ENCODE measurements at places on chromosomes 1 and 21.

- no peak for DNase-seq
Observed at GRCh38 chr1:44941424-44942324, 44.7 kb downstream of the EIF2B3 start.

DNA sequence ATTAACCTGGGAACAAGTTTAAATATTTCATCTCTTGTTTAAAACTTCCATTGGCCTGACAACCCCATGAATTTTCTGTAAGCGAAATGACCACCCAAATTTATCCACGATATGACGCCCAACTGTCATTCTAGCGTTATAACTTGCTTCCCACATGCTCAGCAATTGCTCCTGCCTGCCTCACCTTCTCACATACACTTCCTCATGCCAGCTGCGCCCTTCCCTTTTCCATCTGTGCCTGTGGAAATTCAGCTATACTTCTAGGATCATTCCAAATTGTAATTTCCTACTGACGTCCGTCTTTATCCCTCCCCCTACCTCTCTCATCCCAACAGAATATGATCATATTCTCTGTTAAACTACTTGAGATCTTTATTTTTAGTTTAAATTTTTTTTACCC lies 248.0 kb downstream of the RGS7 start:
- no peak for DNase-seq

GRCh38 chr21:43575473-43575844 lies 83.8 kb downstream of the HSF2BP start:
- DNase-seq, result no peak

GRCh38 chr1:58884706-58885661 lies 101.1 kb upstream of the JUN start:
- no peak for DNase-seq

- no peak for DNase-seq
Observed at GRCh38 chr1:171112119-171112518, 21.4 kb downstream of the FMO3 start.

- no peak for DNase-seq
Observed at GRCh38 chr1:201285846-201286245, 2.5 kb downstream of the PKP1 start.

GRCh38 chr21:31735511-31735992 lies 3.6 kb upstream of the SCAF4 start:
- no peak for DNase-seq

- no peak for DNase-seq
Observed at GRCh38 chr1:240650877-240651276, 38.9 kb upstream of the GREM2 start.

DNA sequence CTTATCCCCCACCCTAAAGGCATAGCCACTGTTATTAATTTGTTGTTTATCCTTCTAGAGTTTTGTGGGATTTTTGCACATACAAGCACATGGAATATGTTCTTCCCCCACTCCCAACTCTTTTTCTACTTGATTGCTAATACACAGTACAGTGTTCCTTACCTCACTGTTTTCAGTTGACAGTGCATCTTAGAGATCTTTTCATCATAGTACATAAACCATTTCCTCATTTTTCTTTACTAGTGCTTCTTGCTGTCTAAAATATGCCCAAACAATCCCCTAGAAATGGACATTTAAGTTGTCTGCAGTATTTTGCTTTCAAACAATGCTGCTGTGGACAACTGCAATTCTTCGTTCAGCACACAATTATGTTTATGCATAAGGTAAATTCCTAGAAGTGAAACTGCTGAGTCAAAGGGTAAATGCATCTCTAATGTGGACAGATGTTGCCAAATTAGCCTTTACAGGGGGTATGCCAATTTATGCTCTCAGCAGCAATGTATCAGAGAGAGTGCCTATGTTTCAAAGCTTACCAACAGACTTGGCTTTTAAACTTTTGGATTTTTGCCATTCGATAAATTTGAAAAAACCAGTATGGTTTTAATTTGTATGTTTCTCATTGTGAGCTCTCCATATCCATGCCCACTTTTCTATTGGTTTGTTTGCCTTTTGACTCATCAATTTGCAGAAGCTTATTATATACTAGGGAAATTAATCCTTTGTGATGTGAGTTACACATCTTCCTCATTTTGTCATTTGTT lies 132.6 kb downstream of the MRPS6 start:
- DNase-seq, result no peak

GRCh38 chr1:180778782-180779398 lies 133.8 kb upstream of the KIAA1614 start:
- DNase-seq, result no peak

DNA sequence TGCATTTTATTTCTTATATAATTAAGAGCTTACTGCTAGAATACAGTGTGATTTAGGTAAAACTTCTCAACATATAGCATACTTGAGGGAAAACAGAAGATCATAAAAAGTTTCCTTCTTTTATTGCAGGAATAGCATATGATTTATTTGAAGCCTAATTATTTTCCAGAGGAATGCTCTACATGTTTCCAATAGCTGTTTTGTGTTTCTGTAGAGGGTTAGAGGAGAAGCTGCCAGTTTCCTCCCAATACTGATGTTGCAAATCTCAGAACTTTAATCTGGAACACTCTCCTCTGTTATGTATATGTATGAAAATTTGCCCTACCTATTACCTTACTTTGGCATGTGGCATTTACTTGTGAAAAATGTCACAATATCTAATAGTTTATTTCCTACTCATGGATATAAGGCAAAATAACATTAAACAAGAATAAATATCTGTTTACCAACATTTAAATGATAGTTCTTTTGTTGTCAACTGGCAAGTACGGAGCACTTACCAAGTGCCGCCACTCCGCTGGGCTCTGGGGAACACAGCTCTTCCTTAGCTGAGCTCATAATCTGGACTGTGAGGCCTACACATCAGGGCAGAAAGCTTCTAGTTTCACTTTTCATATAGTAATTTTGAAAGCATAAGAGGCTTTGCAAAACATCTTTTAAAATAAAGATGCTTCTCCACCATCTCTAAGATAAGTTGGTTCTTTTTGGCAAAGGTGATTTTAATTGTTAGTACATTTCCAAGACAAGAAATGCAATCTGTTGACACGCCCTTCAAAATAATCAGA lies 239.8 kb upstream of the C1orf105 start:
- no peak for DNase-seq

DNA sequence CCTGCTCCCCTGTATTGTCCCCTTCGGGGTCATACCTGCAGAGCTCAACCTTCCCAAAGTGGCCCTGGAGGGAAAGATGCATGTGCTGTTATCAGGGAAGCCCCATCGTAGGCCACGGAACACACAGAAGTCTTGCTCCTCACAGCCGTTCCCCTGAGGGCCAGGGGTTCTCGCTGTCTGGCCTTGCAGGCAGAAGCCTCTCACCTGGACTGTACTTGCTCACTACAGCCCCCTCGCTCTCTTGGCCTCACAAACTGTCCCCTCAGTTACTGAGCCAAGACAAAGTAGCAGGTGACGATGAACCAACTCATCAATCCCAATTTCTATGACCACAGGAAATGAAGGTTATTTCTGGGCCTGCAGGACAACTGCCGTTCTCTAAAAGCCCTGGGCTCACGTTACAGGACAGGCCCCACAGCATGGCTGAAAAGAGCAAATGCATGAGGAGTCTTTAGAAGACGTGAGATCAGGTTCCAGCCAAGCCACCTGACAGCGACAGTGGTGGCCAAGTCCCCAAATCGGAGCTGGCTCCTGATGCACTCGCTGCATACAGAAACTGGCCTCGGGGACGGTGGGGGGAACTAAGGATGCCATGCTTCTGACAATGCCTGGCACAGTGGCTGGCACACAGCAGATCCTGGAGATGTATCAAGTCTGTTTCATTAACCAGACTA lies 95.0 kb downstream of the RAVER2 start:
- DNase-seq, result no peak

GRCh38 chr1:228792601-228793000 lies 57.3 kb downstream of the RHOU start:
- DNase-seq, result no peak

GRCh38 chr1:68210027-68210426 lies 22.3 kb downstream of the WLS start:
- no peak for DNase-seq

DNA sequence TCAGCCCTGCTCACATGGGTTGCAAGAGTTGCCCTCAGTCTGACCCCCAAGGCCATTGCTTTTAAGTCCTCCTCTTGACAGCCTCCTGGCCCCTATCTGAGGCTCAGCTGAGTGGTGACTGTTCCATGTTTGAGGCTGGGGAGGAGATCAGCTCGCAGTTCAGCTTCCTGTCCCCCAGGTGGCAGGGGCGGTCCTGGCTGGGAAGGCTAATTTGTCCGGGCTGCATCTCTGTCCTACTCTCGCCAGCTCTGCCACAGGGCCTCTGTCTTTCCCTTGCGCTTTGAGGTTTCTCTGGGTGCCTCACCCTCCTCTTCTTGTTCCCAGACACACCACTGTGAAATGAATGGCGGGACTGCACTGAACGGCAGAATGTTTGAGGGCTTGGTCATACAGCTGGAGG lies 157.3 kb downstream of the KCNJ6 start:
- no peak for DNase-seq

- no peak for DNase-seq
Observed at GRCh38 chr1:174883409-174883808, 116.3 kb upstream of the CACYBP start.

DNA sequence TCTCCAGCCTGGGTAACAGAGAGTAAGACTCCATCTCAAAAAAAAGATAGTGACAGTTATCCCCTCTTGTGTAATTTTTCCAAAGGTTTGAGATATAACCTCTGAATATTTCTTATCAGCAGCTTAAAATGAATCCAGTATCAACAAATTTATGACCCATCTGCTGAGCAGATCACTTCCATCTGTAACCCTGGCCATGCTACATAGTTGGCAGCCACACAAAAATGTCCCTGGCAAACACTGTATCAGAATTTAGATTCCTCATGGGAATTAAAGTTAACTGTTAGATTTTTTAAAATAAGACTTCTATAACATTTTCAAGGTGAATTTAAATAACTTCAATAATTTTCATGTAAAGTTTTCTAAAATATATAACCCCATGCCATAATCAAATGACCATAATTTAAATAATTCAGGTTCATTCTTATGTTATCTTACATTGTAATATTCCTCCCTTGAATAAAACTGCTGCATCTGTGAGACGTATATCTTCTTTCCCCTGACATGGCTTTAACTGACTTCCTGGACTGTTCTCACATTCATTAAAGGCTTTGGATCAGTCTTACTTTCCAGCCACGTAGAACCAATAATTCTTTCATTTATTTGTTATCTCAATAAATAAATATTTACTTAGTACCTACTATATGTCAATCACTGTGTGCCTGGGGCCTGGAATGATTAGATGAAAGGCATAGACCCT lies 5.3 kb upstream of the PRPF38B start:
- no peak for DNase-seq

DNA sequence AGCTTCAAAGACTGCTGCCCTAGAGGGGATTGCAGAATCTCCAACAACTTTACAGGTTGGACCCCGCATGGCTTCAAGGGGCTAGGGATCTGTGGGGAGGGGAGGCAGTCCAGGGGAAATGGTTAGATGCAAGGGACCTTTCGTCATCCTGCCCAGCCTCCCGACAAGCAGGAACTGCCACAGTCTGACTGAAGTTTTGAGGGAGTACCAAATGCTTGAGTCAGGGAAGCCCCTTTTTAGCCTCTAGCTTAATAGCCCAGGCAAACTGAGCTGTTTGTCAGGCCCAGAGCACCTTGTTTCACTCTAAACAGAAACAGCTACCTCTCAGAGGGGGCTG lies 1.1 kb downstream of the TOR3A start:
- DNase-seq, result no peak

- no peak for DNase-seq
Observed at GRCh38 chr1:31669786-31670592, 25.3 kb upstream of the PEF1 start.

DNA sequence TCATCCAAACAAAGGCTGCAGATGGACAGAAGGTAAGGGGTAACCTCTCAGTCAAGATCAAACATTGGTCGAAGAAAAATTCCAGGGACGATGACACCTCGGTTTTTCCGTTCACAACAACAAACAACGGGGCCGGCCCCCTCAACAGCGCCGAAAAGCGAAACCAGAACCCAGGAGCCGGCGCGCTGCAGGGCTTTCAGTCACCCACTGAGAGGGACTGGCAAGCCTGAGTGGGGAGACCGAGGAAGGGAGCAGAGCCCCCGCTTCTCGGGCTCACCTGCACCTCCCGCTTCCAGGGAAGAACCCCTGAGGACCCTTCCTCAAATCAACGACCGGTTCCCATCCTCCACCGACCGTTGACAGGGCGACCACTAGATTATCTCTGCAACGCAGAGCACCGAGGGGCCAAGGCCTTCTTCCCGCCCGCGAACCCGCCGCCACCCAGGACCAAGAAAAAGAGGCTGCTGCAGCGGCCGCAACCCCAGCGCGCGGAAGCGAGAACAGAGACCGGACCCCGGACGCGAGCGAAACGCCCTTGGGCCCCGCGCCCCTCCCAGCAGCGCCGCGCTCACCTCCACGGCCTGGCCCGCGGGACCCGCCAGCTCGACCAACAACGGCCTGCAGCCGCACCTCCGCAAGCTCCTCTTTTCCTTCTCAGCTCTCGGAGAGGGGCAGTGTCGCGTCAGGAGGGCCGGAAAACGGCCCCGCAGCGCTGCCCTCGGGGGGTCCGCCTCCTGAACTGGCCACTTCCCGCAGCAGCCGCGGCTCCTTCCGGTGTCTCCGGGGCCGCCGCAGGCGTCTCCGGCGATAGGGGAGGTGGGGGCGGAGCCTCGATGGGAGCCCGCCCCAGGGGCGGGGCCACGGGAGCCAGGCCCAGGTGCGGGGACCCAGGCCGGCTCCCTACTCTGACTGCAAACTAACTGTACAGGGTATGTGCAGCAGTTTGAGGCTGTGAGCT lies at the start of gene USP33:
TSS of gene USP33 (minus strand) at position 782 of the 958 bp plus-strand sequence. CDS start 18,155 bp downstream, outside the sequence.
- DNase-seq, result peak; percentile 94

- DNase-seq, result no peak
Observed at GRCh38 chr1:6105763-6106162, 60.1 kb downstream of the KCNAB2 start.

- no peak for DNase-seq
Observed at GRCh38 chr1:69246710-69247109, 321.0 kb upstream of the LRRC7 start.

DNA sequence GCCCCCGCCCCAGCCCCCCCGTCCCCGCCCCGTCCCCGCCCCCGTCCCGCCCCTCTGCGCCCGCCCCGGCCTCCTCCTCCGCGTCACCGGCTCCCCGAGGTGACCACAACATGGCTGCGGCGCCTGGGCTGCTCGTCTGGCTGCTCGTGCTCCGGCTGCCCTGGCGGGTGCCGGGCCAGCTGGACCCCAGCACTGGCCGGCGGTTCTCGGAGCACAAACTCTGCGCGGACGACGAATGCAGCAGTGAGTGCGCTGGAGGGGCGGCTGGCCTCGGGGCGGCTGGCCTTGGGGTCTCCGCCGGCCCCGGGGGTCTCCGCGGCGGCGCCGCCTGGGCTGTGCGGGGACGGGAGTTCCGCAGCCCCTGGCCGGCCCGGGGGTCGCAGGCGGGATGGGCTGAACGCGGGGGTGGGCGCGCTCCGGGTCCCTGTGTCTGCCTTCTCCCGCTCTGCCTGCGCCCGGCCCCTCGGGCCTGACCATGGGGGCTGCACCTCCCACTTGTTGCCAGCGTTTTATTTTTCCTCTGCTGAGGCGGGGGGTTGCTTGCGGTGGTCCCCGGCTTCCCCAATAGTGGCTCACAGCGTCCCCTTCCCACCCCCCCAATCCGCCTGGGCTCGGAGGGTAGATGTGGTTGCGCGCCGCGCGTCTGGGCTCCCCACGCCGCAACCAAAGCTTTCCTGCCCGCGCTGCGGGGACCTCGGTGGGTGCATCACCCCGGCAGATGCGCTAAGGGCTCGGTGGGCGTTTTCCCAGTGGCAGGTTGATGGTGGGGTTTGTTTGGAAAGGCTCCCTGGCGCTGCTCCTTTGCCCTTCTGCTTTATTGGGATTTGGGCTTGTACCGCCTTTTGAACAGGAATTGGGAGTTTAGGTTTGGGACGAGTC lies at the start of gene MIA3:
TSS of gene MIA3 (plus strand) at position 97 of the 879 bp plus-strand sequence. CDS start at position 111, 14 bp downstream.
- no peak for DNase-seq

GRCh38 chr1:25040122-25040685 lies 110.1 kb upstream of the RUNX3 start:
- no peak for DNase-seq

GRCh38 chr1:79781261-79781660 lies 774.7 kb upstream of the ADGRL4 start:
- DNase-seq, result no peak

All from stimulated activated CD4-positive, alpha-beta T cell treated with anti-CD3 and anti-CD28 coated beads, Interleukin-1b, Interleukin-23, amount 100 ng/mL, for 1 hour (primary cell).